ENCODE measurements at places on chromosomes 5 and 9.

DNA sequence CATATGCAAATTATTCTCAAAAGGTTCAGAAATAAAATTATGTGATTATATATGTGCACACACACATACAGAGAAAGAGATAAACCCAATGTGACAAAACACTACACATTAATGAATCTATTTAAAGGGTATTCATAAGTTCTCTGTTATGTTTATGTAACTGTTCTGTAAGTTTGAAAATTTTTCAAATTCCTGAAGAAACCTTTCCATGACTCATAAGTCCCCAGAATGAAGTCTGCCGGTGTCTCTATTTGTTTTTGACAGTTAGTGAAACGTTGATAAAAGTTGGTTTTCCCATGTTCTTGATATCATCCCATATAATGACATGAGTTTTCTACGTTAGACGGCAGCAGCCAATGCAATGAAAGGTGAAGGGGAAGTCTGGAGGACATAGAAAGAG, 199.5 kb upstream of the PUM3 start:
- no peak for DNase-seq

DNA sequence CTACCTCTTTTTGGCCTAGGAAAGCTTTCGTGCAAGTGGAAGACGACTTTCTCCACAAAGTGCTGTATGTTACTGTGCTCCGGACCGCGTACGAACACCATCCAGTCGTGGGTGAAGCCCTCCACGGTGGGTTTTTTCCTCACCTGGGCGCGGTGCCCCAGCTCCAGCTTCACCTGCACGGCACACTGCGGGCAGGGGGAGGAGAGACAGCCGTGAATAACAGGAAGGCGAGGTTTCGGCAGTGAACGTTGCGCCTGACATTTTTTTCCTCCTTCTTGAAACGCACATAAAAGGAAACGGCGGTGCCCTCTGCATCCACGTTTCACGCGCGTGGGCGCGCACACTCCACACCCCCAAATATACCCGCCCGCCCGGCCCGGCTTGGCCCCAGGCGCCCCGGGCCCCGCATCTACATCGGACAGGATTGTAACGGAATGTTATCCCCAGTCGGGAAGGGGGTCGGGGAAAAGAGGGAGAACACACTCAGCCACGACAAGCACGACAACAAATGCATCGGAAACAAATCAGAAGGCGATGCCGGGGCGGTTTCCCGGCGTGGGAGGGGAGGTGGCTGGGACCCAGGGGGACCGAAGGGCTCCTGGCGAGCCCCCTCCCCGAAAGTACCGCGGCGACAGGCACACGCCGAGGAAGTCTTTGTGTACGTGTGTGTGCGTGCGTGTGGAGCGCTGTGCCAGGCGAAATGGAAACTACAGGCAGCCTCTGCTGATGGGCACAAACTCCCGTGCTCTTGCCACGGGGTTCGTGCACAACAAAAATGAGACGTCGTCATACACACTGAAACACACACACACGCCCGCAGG, 1.4 kb downstream of the MLLT3 start:
- no peak for DNase-seq

GRCh38 chr5:148559461-148559860, 94.9 kb downstream of the HTR4 start:
- DNase-seq: no peak

DNA sequence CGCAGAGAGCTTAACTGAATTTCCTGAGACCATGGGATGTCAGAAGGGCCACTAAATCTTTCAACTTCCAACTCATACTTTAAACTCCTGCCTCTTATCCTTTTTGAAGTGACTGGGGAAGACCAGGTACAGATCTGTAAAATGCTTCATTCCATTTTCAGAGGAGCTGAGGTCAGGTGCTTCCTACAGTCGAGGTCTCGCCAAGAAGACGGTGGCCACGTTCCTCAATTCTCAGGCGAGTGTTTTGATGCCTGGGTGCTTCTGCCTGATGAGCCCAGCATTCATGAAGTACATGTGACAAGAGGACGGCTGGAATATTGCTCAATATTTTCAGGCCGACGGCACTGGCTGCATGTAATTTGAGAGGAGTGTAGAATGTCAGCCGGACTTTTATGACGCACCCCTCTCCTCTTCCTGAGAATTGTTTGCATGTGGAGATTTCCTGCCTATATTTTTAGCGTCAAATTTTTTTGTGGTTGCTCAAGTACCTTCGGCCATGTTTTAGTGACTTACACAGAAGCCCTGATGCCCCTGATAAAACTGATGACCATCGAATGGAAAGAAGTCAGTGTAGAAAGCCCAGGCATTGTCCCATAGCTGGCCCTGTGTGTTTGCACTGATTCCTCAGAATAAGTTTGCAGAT, 38.8 kb upstream of the GLRX start:
- no peak for DNase-seq

DNA sequence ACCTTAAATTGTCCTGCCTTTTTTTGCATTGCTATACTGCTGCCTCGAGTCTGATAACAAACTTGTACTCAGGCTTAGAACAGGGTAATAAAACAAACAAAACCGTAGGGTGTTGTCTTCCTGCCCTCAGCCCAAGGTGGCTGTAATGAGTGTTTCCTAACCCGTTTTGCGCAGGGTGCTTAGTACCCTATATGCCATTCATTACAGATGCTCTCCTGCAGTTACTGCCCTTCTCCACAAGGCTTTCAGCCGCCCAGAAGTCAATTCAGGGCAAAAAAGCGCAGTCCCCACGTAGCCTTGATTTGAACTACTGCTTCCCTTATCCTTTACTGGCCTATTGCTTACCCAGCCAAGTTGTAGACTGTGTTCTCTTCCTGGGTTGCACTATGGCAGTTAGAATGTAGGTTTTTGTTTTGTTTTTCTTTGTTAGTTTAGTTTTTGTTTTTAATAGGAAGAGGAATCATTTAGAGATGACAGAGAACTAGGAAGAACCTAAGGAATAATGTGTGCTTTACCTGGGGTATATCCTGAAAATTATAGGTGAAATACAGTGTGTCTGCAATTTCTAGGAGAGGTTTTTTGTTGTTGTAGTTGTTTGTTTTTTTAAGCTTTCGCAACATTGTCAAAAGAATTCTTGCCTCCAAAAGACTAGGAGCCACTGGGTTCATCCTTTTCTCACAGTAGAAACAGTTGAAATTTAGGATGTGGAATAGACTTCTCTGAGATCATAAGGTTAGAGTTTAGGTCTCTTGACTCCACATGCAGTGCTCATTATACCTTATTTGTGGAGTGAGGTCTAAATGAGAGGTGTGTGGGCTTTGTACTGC, 1.3 kb downstream of the HMGXB3 start:
- DNase-seq: peak; percentile 18

DNA sequence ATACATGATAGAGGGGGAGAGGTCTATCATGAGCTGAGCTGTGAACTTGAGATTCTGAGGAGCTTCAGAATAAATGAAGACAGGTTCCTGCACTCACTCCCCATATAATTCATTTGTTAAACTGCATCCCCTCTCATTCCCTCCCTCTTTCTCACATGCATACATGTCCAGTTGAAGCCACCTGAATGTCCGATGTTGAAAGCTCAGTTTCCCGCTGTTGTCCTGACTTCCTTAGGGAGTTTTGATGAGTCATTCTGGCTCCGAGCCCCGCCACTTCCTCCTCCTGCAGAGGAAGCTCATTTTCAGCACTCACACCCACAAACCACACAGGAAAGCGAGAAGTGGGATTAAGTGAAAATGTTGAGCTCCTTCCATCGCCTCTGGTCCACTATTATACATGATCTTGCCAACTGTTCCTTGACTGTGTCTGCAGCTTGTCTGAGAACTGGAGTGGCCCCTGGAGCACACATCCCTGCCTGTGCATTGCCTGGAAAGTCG, 121.2 kb downstream of the CEMIP2 start:
- DNase-seq: no peak

DNA sequence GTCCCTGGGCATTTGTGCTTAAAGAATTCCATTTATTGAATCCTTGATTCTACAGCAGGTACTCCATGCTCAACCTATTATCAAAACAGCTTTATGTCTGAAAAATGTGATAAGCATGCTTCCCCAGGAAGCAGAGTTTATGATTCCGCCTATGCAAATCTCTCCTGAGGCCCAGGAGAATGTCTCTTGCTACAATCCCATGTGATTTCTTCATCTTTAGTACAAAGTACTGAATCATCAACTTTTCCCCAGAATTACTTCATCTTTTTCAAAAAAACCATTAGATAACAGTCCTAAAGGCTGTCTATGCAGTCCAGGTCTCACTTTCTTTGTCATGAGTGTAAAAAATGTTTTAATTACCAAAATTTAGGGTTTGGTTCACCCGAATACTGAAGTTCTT, 130.2 kb upstream of the ADAMTSL1 start:
- no peak for DNase-seq
